ENCODE measurements at places on chromosomes 6 and 20. TPM values are rescaled to one million over a fixed set of nuclear protein-coding genes. Genes with fewer than 3 reads are reported as not detected.

Gene DHX35
- total RNA-seq, result 6.1 TPM

Gene COL20A1
- total RNA-seq, result not detected

Gene MRPS18A
- total RNA-seq, result 53.0 TPM

Gene LYRM4
- total RNA-seq, result 26.6 TPM

Gene LY6G5B
- 2.1 TPM for total RNA-seq

Gene DUSP15
- total RNA-seq, result 0.13 TPM

Gene MRPS18B
- 68.2 TPM for total RNA-seq

Gene LTB
- total RNA-seq, result not detected

Gene OLIG3
- not detected for total RNA-seq

Gene TOX2
- total RNA-seq, result 50.7 TPM

Gene HLA-DRB5
- not detected for total RNA-seq

Gene UBD
- total RNA-seq, result 0.13 TPM

Gene PFDN4
- 99.1 TPM for total RNA-seq

Data from epithelial cell of alveolus of lung (primary cell).